Astrocyte of the spinal cord (primary cell): ENCODE measurements at places on chromosomes 3 and 15.
A peak's percentile ranks its signal among the peaks of the same experiment; 100 is the strongest.

DNA sequence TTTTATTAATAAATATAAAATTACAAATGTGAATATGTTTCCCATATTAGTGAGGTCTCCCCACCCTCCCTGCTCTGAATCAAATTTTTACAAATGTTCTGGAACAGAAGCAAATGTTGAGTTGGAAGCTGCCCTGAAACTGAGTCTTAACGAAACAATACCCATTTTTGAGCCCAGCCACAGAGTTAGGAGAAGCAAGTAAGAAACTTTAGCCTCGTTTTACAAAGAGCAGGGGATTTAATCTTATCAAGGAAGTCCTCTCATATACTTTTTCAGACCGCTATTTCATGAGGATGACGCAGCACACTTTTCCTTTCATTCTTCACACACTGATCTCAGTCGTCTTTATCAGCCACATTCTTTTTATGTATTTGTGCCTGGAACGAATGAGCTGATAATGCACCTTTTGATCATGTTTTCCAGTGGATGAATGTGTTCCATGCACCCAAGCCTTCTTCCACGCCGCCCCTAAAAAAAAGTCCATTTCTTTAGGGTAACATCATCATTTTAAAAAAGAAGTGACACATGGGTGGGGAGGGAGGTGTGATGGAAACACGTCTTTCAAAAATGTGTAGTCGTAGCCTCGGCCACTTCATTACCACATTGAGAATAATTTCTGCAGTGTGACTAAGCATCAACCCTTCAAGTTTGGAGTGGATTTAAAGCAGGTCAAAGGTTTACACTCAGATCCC, 48.1 kb downstream of the SETMAR start:
- DNase-seq = no peak

DNA sequence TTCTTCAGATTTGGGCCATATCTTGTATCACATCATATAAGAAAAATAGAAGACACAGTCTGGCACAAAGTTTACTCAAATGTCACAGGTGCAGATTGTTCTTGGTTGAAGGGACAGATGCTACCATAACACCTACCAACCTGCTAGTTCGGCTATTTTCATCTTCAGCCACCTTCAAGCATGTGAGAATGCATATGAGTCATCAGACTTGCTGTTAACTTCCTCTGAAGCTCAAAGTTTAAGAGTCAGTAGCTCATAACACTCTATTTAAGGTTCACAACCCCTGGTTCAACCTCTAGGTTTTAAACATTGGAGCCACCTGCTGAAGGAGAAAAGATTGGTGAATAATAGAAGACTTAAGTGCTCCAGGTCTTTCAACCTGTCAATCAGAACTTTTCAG, 522.8 kb downstream of the NLGN1 start:
- no peak for DNase-seq

GRCh38 chr15:72912996-72913395, 129.4 kb upstream of the ADPGK start:
- DNase-seq = no peak

GRCh38 chr3:42301446-42302175, 35.6 kb upstream of the CCK start:
- no peak for DNase-seq

DNA sequence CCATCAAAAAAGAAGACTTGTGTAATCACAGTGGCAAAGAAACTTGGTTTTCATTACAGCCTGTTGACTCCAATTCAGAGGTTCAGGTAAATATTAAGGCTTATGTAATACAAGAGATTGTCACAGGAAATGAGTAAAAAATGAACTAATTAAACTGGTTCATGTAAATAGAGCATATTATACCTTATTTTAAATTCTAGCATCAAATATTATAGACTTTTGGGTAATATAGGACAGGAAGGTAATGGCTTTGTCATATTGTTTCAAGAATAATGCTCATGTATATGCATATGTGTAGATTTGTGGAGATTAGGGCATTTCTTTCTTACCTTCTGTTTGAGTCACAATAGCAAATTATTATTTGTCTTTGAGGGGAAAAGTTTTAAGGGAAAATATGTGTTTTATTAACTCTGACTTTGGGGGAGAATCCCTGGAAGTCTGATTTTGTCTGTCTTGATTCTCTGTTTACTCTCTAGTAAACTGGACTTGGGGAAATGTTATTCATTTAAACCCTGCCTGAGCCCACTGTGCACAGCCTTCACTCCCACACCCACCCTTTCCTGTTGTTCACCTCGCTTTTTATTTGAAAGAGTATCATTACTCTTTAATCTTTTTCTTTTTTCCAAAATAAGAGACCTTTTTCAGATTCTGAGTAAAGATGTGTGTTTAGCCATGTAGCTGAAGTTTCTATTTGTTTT, 43.0 kb downstream of the RASA2 start:
- DNase-seq = no peak

DNA sequence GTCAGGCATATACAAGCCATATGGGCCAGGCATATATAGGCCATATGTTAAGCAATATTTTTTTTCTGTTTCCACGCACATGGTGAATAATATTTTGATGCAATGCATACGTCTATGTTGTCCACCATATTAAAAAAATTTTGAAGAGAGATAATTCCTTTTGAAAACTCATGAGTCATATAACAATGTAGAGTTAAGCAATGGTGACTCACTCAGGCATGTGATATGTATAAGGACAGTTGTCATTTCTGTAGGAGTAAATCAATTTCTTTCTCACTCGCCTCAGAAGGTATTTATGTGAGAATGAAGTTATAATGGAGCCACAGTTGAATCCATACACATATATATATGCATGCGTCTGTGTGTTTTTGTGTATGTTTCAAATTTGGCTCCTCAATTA, 272.6 kb downstream of the EPHA3 start:
- peak; percentile 33 for DNase-seq

DNA sequence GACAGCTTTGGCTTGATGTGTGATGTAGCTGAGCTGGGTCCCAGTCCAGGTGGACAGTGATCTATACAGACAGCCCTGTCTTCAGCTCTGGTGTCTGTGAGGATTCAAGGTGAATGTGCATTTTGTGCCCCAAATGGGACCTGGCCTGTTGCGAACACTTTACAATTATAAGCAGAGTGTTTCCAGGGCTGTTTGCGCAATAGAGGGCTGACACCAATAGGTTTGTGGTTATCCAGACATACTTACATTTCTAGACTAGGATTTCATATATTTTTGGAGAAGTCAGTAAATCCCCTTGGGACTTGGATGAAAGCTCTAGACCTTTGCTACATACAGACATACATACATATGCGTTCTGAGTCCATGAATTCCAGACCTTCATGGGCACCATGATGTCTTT, 4.2 kb upstream of the TATDN2 start:
- DNase-seq = no peak

DNA sequence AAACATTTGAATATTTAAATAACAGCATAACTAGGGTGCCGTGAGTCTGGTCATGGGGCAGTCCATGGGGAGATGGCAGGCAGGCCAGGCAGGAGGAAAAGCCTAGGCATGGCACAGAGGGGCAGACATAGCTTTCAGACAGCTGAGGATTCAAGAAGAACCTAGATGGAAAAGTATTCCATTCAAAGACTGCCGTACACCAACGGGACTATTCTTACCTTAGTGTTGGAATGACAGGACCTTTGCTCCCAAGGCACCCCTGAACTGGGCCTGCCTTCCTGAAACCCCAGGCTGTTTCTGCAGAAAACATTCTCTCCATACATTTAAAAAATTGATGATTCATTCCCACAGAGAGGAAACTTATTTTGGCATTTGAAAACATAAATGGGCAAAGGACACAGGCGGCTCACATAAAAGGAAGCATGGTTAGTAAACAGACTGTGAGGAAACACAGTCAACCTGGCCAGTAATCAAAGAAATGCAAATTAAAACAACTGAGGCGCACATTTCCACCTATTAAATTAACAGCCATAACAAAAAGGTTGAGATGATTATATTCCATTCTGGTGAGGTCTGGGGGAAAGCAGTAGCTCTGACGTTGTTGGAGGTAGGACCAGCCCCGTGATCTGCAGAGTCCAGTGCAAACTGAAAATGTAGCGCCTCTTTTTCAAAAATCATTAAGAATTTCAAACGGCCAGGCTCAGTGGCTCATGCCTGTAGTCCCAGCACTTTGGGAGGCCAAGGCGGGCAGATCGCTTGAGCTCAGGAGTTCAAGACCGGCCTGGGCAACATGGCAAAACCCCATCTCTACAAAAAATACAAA, 71.3 kb upstream of the SMAD3 start:
- DNase-seq = no peak

GRCh38 chr3:11136830-11137626, 17.3 kb upstream of the HRH1 start:
- peak; percentile 100 for DNase-seq

DNA sequence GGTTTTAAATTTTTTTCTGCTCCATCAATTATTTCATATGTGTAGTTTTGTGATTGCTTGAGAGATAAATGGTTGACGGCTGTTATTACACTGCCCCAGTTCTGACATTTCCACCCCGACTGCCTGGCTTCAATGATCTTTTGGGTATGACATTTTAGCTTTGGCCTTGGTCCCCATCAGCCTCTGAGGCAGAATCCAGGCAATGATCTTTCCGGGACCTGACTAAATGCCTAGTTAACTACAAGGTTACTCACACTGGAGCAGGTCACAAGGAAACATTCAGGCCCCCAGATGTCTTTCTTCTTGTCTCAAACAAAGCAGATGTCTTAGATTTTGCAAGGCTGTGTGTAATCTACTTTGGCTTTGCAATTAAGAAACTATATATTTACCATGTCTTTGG, 61.1 kb upstream of the TMCO5A start:
- DNase-seq = no peak

DNA sequence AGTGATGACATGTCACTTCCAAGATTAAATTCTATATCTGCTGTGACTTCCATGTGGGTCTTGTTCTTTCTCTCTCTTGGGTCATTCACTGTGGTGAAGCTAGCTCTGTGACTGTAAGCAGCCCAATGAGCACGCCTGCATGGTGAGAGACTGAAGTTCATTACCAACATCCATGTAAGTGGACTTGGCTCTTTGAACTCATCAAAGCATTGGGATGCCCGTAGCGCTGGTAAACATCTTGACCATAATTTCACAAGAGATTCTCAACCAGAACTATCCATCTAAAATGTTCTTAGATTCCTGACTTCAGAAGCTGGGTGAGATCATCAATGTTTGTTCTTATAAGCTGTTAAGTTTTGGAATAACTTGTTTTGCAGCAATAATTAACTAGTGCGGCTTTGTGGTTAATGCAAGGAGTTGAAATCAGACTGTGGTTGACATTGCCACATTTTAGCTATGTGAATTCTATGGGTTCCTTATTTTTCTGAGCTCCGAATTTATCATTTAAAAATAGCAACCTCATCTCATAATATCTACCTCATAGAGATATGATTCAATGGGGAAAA, 31.6 kb upstream of the LRRC3B start:
- no peak for DNase-seq

- no peak for DNase-seq
Measured at GRCh38 chr3:46900007-46900292, 22.4 kb downstream of the PTH1R start.

DNA sequence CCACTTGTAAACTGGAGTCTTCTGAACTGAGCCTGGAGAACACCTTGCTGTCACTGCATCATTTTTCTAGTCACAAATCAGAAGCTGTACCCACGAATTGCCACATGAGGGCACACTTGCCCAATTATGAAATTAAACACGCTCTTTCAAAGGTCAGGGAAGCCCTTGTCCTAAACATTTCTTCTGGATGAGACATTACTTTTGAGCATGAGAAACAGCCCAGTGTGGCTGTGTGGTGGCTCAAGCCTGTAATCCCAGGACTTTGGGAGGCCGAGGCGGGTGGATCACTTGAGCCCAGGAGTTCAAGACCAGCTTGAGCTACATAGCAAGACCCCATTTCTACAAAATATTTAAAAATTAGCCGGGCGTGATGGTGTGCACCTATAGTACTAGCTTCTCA, 27.5 kb upstream of the CFAP161 start:
- peak; percentile 76 for DNase-seq

- no peak for DNase-seq
Measured at GRCh38 chr3:134829721-134830120, 34.7 kb downstream of the EPHB1 start.

DNA sequence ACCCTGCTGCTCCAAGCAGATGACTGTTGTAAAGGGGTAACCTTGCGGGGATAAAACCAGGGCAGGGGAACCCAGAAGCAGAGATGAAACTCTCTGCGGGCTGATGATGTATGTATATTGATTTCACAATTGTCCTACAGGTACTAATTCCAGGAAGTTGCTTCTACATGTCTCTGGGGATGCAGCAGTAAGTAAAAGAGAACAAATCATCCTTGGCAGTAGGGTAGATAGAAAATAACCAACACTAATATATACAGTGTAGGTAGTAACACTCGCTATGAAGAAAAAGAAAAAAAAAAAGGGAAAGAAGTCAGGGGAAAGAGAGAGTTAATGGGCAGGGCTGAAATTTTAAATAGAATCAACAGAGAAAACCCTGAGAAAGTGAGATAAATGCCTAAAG, 50.2 kb downstream of the EPHA3 start:
- DNase-seq = no peak

DNA sequence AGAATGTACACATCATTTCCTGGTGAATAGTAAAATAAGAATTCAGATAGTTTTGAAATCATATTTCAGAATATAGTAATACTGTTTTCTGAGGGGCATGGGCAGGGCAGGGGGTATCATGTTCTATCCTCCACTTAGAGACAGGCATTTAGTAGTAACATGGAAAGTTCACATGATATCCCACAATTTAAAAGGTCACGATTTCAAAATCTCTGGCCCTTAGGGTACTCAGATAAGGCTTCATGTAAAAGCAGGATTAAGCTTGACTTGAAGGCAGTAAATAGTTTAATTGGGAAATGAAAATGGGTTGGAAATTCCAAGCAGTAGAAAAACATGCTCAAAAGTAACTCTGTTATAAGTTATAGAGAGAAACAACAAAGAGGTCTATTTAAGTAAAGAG, 353.2 kb upstream of the AGTR1 start:
- no peak for DNase-seq

DNA sequence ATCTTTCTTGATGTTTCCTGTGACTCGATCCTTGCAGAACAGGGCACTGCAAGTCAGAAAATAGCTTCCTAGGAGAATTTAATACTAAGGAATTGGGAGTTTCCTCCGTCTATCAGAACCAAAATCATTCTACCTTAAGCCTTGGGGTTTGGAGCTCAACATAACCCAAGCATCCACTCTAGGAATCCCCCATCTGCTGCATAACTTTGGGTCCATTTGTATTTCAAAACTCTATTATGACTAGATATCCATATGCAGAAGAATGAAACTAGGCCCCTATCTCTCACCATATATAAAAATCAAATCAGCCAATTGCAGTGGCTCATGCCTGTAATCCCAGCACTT, 61.7 kb upstream of the AKAP13 start:
- no peak for DNase-seq

GRCh38 chr3:66588340-66588847, 87.6 kb upstream of the LRIG1 start:
- DNase-seq = peak; percentile 41

GRCh38 chr3:141184430-141184829, 47.2 kb upstream of the PXYLP1 start:
- no peak for DNase-seq

- no peak for DNase-seq
Measured at GRCh38 chr15:55126111-55126510, 70.6 kb downstream of the RSL24D1 start.
